Stimulated activated CD8-positive, alpha-beta memory T cell treated with anti-CD3 and anti-CD28 coated beads, Interleukin-12 subunit alpha, Interleukin-12 subunit beta, amount 100 ng/mL, for 4 hours (primary cell): ENCODE measurements at places on chromosomes 4 and X.

GRCh38 chrX:68877606-68878005, 48.8 kb downstream of the EFNB1 start:
- no peak for DNase-seq

GRCh38 chr4:11098461-11098860, 330.2 kb downstream of the HS3ST1 start:
- no peak for DNase-seq

GRCh38 chrX:2697741-2698299, 6.7 kb downstream of the CD99 start:
- DNase-seq: no peak

DNA sequence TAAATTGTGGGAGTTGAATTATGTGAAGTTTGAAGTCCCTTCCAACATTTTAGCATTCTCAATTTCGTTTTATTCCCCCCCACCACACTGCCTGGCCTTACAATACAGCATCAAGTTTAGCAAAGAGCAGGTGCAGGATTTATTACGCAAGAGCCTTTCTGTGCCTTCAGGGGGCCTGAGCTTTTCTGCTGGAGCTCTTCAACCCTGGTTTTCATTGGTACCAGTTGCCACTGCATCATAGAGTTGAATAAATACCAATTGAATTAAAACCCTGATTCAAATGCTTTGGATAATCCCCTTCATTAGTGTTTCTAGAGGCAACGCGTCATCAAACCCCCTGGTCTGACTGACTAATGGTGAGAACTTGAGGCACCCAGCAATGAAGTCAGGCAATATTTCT, 43.6 kb upstream of the KIT start:
- no peak for DNase-seq

DNA sequence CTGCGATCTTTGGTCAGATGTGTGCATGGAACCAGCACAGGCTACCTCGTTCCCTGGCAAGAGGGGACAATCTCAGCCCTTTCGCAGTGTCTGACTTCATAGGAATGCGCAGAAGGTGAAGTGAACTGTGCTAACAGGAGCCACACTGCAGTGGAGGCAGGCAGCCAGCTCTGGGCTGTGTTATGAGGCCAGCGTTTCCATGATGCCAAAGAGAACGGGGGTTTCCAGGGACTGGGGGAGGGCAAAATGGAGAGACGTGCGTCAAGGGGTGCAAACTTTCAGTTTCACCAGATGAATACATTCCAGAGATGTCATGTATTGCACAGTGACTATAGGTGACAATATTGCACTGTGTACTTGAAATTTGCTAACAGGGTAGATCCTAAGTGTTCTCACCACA, 30.4 kb downstream of the CLDN34 start:
- DNase-seq: no peak
